ENCODE measurements at places on chromosomes 13 and 19.

GRCh38 chr13:45737571-45738017, 35.5 kb downstream of the CBY2 start:
- no peak for DNase-seq

GRCh38 chr13:95948656-95949055, 104.5 kb downstream of the UGGT2 start:
- DNase-seq, result no peak

DNA sequence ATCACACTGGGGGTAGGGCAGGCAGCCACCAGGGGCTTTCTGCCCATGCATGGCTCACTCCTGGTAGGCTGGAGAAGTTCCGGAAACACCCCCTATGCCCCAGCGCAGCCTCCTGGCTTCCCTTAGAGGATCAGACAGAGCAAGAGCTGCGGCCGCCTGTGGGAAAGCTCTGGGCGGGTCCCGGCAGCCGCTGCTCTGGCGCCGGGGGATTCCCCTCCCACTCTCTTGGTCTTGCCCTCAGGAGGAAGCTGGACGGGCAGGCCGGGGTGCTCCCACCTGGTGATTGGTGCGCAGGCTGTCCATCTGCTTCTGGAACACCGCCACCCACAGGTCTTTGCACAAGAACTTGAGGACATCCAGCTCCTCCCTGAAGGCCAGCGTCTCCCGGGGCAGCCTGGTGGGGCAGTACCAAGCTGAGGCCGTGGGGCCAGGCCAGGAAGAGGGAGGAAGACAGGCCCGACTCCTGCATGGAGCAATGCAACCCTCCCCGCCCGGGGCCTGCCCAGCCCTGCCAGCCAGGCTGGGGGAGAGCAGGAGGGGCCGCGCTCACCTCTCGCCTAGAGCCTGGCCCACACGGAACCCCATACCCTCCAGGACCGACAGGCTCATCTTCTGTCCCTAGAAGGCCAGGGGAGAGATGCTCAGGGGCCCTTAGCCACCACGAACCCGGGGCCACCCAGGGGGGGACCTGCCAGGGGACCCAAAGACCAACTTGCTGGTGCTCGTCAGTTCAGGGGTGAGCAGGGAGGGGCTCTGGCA, 4.0 kb upstream of the NKPD1 start:
- no peak for DNase-seq

GRCh38 chr19:33953023-33953422, 156.4 kb downstream of the KCTD15 start:
- DNase-seq, result no peak

DNA sequence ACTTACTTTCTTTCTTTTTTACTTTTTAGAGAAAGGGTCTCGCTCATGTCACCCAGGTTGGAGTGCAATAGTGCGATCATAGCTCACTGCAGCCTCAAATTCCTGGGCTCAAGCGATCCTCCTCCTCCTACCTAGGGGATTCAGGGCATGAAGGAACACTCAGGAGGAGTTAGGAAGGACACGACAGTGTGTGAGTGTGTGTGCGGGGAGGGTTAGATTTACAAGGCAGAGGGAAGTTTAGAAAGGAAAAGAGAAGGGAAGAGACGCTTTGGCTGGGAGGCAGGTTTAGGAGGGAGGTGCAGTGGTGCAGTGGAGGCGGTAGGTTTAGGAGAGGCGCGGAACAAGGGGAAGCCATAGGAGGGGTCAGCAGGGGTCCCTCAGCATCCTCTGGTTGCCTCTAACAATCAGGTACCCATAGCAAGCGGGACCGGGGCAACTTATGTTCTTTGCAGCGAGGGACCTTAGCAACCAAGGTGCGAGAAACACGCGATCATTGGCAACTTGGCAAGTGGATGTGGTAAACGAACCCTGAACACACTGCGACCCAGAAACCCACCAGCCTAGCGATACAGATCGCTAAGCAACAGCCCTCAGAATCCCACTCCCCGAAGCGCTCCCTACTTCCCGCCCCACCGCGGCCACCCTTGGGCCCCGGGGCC, 501 bp downstream of the SIRT2 start:
- no peak for DNase-seq

DNA sequence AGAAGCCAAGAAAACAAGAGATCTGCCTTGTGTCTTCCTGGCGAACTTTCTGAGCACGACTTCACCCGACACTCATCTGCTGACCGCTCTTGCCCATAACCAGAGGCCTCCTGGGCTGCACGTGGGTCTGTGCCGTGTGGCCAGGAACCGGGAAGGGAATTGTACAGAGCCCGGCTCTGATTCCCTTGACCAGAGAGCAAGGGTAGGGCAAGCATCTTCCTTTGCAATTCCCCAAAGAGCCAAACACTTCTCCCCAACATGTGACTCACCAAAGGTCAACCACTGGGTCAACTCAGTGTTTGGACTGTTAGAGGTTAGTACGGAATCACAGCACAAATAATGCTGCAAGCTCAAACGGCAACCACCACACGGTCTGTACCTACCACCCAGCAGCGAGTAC, 48.9 kb downstream of the KLF2 start:
- DNase-seq, result no peak

- no peak for DNase-seq
Observed at GRCh38 chr19:29680447-29680846, 15.2 kb downstream of the PLEKHF1 start.

DNA sequence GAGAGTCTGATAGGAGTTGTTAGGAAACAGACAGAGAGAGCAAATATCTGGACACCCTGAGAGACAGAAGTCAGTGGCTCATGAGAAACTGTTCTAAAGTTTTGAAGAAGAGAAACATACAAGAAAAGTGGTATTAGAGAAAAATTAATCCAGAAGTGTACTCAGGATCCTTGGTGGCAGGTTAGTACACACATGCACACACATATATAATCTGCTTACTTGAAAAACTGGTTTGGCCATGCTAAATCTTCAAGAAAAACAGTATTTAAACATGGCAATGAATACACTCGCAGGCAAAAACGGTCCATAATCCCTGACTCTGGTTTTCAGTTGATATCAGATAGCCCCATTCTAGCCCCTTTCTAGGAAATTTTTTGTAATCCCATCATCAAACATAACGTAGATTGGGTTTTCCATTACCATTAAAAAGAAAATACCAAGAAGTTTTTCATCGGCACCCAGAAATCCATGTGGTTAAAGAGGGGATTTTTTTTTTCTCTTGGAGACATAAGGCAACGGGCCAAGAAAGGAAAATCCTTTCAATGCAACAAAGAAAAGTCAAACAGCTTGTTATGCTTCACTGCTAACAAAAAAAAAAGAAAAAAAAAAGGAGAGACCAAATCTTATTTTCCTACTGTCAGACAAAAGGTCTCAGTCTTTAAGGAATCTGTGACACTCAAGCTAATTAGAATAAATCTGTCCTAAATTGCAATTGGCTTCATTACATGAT, 178.0 kb upstream of the MIR17HG start:
- DNase-seq, result no peak

DNA sequence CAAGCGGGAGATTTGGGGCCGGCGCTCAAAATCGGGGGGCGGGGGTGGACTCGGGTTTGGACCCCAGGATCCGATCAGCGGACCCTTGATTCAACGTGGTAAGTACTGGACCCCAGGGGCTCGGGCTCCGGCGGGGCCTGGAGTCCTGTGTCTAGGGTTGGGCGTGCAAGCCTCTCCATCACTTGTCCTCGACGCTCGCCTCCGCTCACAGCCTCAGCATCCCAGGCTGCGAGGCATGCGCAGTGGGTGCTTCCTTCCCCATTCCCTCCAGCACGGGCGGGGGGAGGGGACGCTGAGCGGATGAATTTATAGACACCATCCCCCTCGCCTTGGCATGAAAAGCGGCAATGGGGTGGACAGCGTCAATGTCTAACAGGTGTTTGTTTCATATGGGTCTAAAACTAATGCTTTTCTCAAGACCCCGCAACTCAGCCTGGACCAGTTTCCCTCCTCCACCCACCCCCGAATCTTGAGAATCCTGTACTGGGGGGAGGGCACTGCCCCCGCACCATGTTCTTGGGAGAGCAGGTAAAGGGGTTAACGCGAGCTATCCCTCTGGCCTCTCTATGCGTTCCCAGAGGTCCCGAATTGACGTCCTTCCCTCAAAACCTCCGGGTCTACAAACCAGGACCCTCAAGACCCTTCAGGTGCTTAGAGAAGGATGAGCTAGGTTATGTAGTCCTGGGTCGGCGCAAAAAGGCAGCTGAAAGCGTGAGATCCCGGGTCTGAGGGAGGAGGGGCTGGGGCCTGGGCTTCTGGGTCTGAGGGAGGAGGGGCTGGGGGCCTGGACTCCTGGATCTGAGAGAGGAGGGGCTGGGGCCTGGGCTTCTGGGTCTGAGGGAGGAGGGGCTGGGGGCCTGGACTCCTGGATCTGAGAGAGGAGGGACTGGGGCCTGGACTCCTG, 579 bp downstream of the CPT1C start:
- DNase-seq, result peak; percentile 83

GRCh38 chr13:51778392-51778791, 25.6 kb downstream of the DHRS12 start:
- no peak for DNase-seq

DNA sequence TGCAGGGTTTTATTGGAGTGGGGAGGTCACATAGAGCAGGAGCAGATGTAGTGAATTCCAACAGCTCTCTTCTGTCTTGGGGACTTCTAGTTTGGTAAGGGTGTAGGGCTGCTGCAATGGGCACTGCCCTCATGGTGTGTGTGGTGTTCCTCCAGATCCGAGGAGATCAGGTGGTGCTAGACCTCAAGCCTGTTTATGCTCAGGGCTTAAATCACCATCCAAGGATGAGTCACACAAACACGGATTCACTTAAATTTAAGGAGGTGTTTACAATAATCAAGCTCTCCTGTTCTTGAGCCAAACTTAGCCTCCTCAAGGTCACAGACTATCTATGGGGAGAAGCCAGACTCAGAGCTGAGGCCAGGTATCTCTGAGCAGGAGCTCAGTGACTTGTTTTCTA, 23.0 kb downstream of the HS6ST3 start:
- DNase-seq, result no peak

- DNase-seq, result peak; percentile 34
Observed at GRCh38 chr13:42272115-42272803, at the start of gene AKAP11. Gene AKAP11, plus strand, starts transcription at chr13:42272152. Its CDS starts 14,197 bp downstream, at chr13:42286349.

GRCh38 chr13:45847554-45848224, 3.9 kb downstream of the SIAH3 start:
- no peak for DNase-seq

DNA sequence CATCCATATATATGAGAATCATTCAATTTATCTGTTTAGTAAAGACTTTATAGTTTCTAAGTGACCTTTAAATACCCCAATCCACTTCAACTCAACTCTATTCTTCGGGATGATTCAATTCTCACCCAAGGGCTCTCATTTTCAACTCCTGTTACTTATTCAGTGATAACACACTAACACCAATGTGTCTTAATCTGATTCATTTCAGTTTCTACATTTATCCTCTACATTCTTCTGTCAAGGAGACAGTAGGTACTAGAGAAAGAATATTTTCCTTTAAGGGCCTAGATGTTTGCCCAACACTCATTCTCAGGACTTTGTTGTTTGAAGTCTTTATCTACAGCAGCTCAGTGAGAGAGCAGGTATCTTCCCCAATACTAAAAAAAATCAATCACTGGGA, 7.1 kb downstream of the ARGLU1 start:
- no peak for DNase-seq

GRCh38 chr13:114043421-114044053, 69.7 kb upstream of the C13orf46 start:
- DNase-seq, result no peak

GRCh38 chr13:33259296-33259695, 26.3 kb downstream of the STARD13 start:
- no peak for DNase-seq

GRCh38 chr13:112679381-112679780, 10.5 kb upstream of the ATP11A start:
- DNase-seq, result no peak

GRCh38 chr13:60312851-60313505, 84.0 kb upstream of the TDRD3 start:
- no peak for DNase-seq

GRCh38 chr13:101265934-101266333, 150.4 kb downstream of the NALCN start:
- no peak for DNase-seq

DNA sequence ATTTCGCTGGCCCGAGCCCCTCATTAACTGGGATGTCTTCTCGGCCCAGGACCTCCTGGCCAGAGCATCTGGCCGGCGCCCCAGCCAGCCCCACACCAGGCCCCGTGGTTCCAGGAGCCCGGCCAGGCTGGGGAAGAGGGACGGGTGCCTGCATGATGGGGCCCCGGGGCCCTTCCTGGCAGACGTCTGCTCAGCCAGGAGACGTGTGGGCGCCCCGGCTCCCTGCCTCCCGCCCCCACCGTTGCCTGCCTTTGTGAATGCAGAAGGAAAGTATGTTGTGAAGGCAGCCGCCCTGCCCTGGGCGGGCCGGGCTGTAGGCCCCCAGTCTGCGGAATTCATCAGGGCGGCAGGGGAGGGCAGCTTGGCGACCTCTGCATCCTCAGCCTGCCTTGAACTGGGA, 4.4 kb upstream of the COMP start:
- DNase-seq, result no peak

GRCh38 chr13:95100525-95101433, 200.5 kb downstream of the ABCC4 start:
- DNase-seq, result no peak

Data from NCI-H748 treated with DMSO at 0.1 percent for 48 hours (cell line).